Sigmoid colon (tissue), 7 donors: ENCODE measurements at places on chromosomes 4 and X. TPM values are rescaled to one million over a fixed set of nuclear protein-coding genes. Genes with fewer than 3 reads are reported as not detected.

Gene SLC10A4
- 3.0 TPM for total RNA-seq

GRCh38 chr4:147778942-147779341 is 47.1 kb downstream of the ARHGAP10 start:
- H3K4me3 ChIP-seq, result no peak overlapping the region
- H3K4me1 ChIP-seq, result no peaks in the 10 kb centered on the region
- H3K27ac ChIP-seq, result no peak overlapping the region
- no peaks in the 10 kb centered on the region for H3K36me3 ChIP-seq

DNA sequence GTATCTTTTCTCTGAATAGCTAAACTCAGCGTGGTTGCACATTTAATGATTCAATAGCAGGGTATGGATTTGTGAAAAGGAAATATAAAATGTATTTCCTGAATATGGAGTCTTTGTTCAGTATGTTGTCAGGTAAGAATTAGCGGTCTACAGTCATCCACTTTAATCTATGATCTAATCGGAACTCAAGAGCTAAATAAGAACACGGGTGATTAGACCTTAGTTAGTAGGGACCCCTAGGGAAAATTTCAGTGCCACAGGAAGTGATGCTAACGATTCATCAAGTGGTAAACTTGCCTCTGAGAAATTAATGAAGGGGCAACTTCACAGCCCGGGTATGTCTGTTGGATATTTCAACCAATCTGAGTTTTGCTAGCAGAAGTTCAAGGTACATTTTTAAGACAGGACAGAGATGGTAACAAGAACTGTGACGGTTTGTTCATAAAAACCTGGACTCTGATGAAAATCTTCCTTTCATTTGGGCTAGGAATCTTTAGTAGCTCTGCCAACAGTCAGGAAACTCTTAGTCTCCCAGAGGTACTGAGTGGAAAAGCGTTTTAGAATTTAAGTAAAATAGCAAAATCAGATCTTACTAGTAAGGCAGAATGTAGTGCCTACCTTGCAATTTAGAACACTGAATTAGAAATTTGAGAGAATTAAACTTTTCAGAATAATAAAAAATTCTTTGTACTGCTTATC is 47.1 kb downstream of the PCDH7 start:
- no peak overlapping the region for H3K27ac ChIP-seq
- no peak for DNase-seq
- no peak overlapping the region for H3K4me3 ChIP-seq
- no peaks in the 10 kb centered on the region for H3K27me3 ChIP-seq

DNA sequence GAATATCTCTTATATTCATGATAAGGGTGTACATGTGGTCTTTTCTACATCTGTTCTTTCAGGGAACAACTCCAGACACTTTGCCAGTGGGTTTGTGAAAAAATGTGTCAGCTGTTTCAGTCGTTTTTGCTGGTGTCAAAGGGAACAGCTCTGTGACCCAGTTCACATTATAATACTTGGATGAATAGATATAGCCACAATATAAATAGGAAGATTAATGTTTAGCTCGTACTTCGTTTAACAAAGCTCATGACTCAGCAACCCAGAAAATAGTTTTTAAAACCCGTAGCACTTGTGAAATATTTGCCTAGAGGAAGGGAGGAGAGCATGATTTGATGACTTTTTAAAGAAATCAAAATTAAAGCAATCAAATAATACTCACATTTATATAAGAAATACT is 7.9 kb downstream of the LIAS start:
- H3K36me3 ChIP-seq, result peaks cover 62% of the 10 kb centered on the region
- no peak overlapping the region for H3K27ac ChIP-seq
- H3K4me3 ChIP-seq, result no peak overlapping the region
- H3K27me3 ChIP-seq, result no peaks in the 10 kb centered on the region
- H3K4me1 ChIP-seq, result no peaks in the 10 kb centered on the region

DNA sequence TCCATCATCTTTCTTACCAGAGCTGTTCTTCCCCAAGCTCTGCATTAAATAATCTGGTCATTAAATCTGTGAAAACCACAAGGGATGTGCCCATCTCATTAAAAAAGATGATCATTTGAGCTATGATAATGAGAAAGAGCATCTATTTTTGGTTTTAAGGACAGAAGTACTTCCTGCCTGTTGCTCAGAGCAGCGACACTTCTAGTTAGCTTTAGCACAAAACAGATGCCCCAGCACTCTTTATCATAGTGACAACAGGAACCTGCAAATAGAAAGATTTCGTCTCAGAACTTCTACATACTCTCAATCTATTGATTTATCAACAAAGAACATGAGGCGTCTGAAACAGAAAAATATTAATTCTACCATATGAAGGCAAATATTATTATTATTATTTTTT is 140.1 kb downstream of the APBB2 start:
- no peak overlapping the region for H3K4me3 ChIP-seq
- no peaks in the 10 kb centered on the region for H3K4me1 ChIP-seq
- H3K27ac ChIP-seq, result no peak overlapping the region

Gene GLRA2
- not detected for total RNA-seq

Gene ARX
- total RNA-seq, result not detected

Gene FGF2
- 54.7 TPM for total RNA-seq

Gene GPM6B
- 40.3 TPM for total RNA-seq

Gene MAGEC1
- total RNA-seq, result not detected

DNA sequence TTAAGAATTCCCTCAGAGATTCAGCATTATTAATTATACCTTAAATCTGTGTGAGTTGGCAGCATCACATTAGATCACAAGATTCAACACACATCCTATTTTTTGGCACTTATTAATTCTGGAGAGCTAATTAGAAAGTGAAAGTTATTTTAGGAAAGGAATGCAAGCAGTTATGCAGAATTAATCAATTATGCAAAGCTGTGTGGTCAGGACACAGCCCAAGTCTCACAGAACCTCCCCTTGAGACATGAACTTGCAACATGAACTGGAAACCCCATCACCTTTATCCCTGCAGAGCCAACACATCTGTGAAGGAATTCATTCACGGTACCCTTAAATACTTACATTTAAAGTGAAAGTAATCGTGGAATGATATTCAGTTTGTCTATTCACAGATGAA is 80.5 kb downstream of the TSPAN5 start:
- H3K4me3 ChIP-seq, result peak overlapping the region; percentile 17
- H3K27ac ChIP-seq, result no peak overlapping the region
- no peak for DNase-seq
- no peaks in the 10 kb centered on the region for H3K27me3 ChIP-seq
- peaks cover 40% of the 10 kb centered on the region for H3K4me1 ChIP-seq
- H3K36me3 ChIP-seq, result no peaks in the 10 kb centered on the region

Gene IL2
- total RNA-seq, result not detected

GRCh38 chrX:18973527-18974192 is 10.3 kb downstream of the PHKA2 start:
- H3K4me1 ChIP-seq, result no peaks in the 10 kb centered on the region
- H3K27ac ChIP-seq, result no peak overlapping the region
- DNase-seq, result no peak
- H3K36me3 ChIP-seq, result no peaks in the 10 kb centered on the region
- no peak overlapping the region for H3K4me3 ChIP-seq

DNA sequence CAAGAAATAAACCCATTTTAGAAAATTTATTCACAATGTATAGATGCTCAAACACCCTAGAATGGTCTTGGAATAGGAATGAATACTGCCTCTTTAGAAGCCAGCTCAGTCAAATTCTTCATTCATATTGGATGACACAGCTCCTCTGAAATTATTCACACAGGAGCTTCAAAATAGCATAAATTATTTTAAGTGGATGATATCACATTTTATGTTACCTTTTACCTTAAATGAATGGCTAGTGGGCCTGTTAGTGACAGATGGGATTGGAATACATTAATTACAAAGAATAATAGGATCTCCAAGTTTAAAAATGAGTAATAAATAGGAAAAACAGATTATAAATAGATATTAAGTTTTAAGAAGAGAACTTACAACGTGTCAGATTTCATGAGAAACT is 184.4 kb downstream of the GABRB1 start:
- H3K4me1 ChIP-seq, result no peaks in the 10 kb centered on the region
- H3K27ac ChIP-seq, result no peak overlapping the region
- H3K4me3 ChIP-seq, result no peak overlapping the region
- no peaks in the 10 kb centered on the region for H3K27me3 ChIP-seq
- no peaks in the 10 kb centered on the region for H3K36me3 ChIP-seq

Gene TRIM61
- total RNA-seq, result 1.6 TPM

DNA sequence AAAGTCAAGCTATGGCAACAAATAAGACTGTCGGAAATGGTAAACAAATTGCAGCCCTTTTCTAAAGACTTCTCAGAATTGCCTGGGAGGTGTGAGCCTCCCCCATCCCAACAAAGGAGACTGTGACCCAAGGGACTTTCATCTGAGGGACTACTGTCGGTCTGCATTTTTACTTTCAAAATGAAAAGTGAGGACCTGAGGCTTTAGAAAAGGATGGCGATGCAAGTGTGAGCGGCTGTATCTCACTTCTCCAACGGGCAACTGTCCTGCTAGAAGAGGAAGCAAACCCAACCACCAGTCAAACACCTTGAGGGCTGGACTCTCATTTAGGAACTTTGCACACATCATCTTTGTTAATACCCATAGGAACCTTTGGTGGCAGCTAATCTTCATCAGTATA is 62.6 kb upstream of the CLNK start:
- DNase-seq, result no peak
- no peaks in the 10 kb centered on the region for H3K27me3 ChIP-seq
- no peaks in the 10 kb centered on the region for H3K36me3 ChIP-seq
- H3K4me1 ChIP-seq, result peaks cover 34% of the 10 kb centered on the region
- no peak overlapping the region for H3K4me3 ChIP-seq

GRCh38 chr4:40606239-40606767 is 23.4 kb downstream of the RBM47 start:
- H3K4me1 ChIP-seq, result no peaks in the 10 kb centered on the region
- no peaks in the 10 kb centered on the region for H3K27me3 ChIP-seq
- no peak for DNase-seq
- H3K4me3 ChIP-seq, result no peak overlapping the region
- H3K27ac ChIP-seq, result no peak overlapping the region
- H3K36me3 ChIP-seq, result no peaks in the 10 kb centered on the region

Gene MAGEE2
- total RNA-seq, result 0.36 TPM

Gene P2RY4
- 1.7 TPM for total RNA-seq

DNA sequence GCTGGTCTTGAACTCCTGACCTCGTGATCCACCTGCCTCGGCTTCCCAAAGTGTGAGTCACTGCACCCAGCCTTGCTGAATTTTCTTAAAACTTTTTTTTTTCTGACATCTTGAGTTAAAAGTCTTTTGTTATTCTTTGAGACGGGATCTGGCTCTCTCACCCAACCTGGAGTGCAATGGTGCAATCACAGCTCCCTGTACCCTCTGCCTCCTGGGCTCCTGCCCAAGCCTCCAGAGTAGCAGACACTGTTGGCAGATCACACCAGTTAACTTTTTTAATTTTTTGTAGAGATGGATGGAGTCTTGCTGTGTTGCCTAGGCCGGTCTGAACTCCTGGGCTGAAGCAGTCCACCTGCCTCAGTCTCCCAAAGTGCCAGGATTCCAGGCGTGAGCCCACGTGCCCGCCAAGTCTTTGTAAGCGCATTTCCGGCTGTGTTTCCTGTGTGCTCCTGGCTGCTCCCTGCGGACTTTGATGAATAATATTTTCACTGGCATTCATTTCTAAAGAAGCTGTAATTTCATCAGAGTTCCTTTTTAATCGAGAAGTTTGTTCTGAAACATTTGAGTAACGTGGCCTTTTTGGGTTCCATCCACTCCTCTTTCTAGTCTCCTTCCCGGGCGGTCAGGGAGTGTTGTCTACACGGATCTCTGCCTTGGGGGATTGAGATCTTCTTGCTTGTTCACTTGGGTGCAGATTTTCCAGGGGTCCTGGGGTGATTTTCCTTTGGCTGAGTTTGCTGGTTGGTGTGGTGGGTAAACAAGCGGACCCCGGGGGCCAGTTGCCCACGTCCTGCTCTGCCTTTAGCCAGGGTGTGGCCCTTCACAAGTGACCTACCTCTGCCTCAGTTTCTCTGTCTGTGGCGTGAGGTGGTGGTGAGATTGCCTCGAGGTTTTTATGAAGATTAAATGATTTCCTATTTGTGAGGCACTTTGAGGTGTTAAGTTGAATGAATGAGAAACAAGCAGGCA is 44.4 kb downstream of the PCGF3 start:
- H3K27me3 ChIP-seq, result no peaks in the 10 kb centered on the region
- no peak overlapping the region for H3K4me3 ChIP-seq
- H3K36me3 ChIP-seq, result peaks cover 7% of the 10 kb centered on the region
- H3K4me1 ChIP-seq, result peaks cover 15% of the 10 kb centered on the region

- no peaks in the 10 kb centered on the region for H3K27me3 ChIP-seq
- H3K27ac ChIP-seq, result peak overlapping the region; percentile 78
- H3K4me1 ChIP-seq, result peaks cover 46% of the 10 kb centered on the region
- DNase-seq, result no peak
- no peak overlapping the region for H3K4me3 ChIP-seq
These were observed 46.3 kb upstream of the CLCN4 start for GRCh38 chrX:10110316-10110935.

DNA sequence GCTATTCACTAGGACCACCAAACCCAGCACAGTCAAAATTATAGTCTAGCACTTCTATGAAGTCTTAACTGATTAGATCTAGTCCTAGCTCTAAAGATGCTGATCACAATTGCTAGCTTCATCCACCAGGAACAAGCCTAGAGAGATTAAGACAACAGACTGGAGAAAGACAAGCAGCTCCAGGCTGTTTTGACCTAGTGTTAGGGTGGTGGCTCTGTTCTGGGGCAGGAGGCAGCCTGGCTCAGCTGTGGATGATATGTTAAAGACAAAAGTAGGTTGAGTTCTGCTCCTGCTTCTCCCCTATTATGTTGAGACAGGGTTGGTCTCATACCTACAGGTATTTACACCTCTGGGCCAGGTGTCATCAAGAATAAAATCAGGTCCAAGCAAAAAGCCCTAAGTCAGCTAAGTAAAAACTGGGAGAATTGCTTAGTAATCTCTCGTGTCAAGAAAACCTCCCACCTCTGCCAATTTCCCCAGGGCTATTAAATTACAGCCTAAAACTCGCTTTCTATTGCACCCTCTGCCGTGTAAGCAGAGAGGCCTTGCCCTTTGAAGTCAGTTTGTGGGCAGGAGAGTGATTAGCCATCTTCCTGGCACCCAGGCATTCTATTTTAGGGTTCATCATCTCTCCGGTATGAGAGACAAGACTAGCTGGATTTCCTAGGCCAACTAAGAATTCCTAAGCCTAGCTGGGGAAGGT is 39.9 kb downstream of the RAB40AL start:
- DNase-seq, result no peak
- H3K27me3 ChIP-seq, result no peaks in the 10 kb centered on the region
- H3K27ac ChIP-seq, result no peak overlapping the region
- H3K36me3 ChIP-seq, result no peaks in the 10 kb centered on the region
- no peak overlapping the region for H3K4me3 ChIP-seq

Gene DCHS2
- total RNA-seq, result 13.6 TPM

Gene PCDH7
- total RNA-seq, result 221 TPM

- H3K27me3 ChIP-seq, result no peaks in the 10 kb centered on the region
- no peaks in the 10 kb centered on the region for H3K4me1 ChIP-seq
- no peaks in the 10 kb centered on the region for H3K36me3 ChIP-seq
- H3K27ac ChIP-seq, result no peak overlapping the region
These were observed 472.2 kb upstream of the TENM3 start for GRCh38 chr4:181770971-181771370.

GRCh38 chr4:1130316-1131186 is 17.2 kb upstream of the RNF212 start:
- no peaks in the 10 kb centered on the region for H3K27me3 ChIP-seq
- DNase-seq, result peak; percentile 82
- no peak overlapping the region for H3K4me3 ChIP-seq
- H3K36me3 ChIP-seq, result no peaks in the 10 kb centered on the region
- peaks cover 3% of the 10 kb centered on the region for H3K4me1 ChIP-seq
- H3K27ac ChIP-seq, result no peak overlapping the region

Gene TMPRSS11B
- not detected for total RNA-seq

GRCh38 chr4:185201977-185202962 is 1.5 kb downstream of the CFAP97 start:
- peak overlapping the region; percentile 96 for H3K27ac ChIP-seq
- no peaks in the 10 kb centered on the region for H3K27me3 ChIP-seq
- no peak overlapping the region for H3K4me3 ChIP-seq
- H3K4me1 ChIP-seq, result peaks cover 27% of the 10 kb centered on the region

- H3K27ac ChIP-seq, result no peak overlapping the region
- no peak for DNase-seq
- no peaks in the 10 kb centered on the region for H3K27me3 ChIP-seq
- H3K36me3 ChIP-seq, result no peaks in the 10 kb centered on the region
These were observed 180.7 kb downstream of the CEP135 start for GRCh38 chr4:56129431-56129861.
